ENCODE measurements at places on chromosomes 1 and 21.
A peak's percentile ranks its signal among the peaks of the same experiment; 100 is the strongest.

- peak; percentile 19 for DNase-seq
Observed at GRCh38 chr1:31637915-31638673, 6.6 kb downstream of the PEF1 start.

DNA sequence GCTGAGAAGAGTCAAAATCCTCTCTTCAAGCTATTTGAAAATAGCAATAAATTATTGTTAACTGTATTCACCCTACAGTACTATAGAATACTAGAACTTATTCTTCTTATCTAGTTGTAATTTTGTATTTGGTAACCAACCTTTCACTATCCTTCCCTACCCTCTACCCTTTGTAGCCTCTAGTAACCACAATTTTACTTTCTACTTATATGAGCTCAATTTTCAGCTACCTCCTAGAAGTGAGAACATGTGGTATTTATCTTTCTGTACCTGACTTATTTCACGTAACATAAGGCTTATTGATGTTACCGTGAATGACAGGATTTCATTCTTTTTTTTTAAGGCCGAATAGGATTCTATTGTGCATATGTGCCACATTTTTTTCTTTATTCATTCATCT lies 30.0 kb downstream of the ZC3H11B start:
- DNase-seq: no peak

- DNase-seq: peak; percentile 30
Observed at GRCh38 chr1:44031252-44032169, at the start of gene SLC6A9. TSS of gene SLC6A9 (minus strand) at chr1:44031462. CDS start at chr1:44024277, 7,185 bp downstream.

DNA sequence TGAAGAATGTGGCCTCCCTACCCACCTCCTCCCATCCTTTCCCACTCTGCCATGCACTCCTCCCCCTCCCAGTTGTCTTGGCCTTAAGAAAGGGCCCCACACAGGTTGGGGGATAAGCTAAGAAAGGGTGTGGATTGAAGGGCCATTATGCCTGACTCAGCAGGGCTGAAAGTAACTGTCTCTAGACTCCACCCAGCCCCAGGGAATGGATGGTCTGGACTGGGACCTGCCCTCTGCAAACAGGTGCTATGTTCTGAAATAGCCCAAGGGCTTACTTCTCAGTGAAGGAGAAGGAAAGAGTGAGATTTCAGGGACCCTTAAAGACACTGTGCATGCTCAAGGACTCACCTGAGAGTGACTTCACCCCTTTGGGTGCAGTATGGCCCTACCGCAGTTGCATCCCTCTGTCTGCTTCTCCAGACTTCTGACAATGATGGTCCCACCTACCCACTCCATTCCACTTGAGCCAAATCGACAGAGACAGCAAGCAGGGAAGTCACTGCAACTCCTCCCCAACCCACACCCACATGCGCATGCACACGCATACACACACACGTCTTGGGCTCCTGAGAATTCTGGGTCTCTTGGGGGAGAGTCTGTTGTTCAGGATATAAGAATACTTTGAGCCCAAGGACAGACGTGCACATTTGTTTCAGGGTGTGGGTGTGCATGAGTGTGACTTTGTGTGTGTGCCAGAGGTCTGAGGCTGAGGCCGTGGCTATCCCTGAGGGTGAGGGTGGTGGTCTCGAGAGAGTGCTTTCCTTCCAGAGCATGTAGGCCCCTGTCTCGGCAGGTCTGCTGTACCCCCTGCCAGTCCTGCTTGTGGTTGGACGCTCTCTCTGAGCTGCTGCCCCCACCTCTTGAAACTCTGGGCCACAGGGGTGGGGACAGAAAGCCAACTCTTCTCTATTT lies 231.9 kb downstream of the PTPRU start:
- no peak for DNase-seq

DNA sequence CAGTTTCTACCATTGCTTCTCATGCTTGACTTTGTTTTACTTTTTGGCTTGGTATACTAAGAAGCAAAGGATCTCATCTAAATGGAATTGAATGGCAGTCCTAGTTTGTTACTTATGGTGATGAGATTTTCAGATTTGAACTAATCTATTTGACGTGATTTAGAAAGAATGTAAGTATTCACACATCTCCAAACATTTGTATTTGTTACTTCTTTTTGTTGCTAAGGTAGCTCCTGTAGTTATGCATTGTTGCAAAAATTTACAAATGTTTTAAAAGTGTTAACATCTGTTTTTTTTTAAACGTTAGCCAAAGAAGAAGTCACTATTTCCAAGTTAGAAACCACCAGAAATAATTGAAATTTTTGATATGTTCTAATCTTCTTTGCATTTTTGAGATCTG lies 222.5 kb downstream of the RPS6KC1 start:
- no peak for DNase-seq

- DNase-seq: no peak
Observed at GRCh38 chr1:31976401-31976800, 37.3 kb upstream of the KHDRBS1 start.

DNA sequence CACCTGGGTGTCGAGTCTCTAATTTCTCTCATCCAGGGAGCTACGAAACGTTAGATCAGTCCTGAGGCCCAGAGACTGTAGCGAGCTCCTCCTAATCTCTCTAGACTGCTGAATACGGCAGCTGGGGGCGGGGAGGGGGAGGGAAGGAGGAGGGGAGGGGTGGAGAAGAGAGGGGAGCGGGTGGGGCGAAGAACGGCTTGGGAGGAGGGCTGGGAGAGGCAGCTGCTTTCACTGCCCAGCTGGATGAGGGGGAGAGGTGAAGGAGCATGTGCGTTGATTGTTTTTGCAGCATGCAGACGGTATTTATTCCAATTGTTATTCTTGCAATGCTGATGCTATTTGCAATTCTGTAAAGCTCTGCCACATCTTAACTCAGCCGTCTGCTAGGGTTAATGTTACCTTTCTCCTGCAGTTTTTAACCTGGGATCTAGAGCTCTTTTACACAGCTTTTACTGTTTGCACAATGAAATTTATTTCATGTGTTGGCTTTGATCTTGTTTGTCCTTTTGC lies 790 bp downstream of the DNAJC6 start:
- peak; percentile 80 for DNase-seq

DNA sequence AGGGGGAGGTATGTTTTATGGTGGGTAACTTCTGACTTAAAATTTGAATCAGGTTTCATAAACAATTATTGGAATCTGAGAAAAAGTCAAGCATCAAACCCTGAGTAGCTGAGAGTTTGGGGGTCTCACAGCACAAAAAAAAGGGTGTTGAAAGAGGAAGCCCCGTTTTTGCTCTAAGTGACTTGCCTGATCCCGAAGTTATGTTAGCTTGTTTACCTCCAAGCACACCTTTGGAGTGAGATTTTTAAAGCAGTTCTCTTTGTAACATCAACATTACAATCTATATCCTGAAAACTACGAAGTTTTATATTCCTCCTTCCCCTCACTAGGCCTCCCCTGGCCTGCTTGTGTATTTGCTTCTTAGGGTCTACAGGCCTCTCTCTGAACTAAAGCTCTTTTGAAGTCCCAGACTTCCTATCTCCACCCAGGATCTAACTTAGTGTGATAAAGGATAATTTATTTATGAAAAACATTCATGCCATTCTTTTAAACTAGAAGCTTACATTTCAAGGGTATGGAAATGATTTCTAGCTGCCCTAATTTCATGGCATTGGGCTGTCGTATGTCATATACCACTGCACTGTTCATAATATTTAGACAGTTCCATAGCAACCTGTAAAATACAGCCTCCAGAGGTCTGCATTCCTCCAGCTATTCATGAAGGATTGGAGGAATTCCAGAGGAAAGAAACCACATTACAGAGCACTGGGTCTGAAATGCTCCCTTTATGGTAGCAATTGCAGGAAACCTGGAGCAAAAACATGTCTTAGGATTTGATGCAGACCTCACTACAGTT lies 36.1 kb upstream of the RGS1 start:
- DNase-seq: no peak

- DNase-seq: no peak
Observed at GRCh38 chr1:21865609-21865942, 53.5 kb downstream of the LDLRAD2 start.

DNA sequence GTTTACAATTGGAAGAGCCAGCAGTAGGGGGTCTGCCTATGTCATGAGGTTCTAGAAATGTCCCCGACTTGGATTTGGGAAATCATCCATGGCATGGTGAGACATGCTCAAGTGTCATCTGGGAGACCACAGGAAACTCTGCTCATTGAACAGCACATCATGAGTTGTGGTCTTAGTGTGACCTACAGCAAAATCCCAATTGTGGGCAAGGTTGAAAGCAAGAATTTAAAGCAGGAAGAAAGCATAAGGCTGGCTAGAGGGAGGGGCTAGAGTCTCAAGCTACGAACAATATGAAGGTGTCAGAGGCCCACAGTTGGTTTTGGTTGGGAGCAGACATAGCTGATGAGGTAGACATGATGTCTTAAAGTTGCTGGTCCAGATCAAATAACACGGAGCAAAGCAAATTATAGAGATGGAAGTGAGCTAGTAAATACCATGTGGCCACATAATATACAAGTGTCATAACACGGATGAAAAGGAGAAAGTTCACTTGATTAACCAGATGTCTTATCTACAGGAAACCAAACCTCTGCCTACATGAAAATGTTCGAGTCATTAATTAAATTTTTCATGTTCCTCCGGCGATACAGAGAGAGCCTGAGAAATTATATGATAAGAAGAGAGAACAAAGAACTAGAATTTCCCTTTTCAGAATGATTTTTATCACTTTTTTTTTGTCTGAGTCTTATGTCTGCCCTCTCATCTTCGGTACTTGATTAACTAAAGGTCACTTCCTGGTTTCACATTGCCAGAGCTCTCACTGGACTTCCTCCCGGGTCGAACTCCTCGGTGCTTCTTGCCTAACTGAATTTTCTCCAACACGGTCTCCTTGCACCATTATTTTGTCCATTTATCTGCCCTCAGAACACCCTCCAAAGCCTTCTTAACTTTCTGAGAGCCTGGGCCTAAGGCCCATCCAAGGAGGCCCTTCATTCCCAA lies 67.5 kb upstream of the DUSP10 start:
- no peak for DNase-seq

DNA sequence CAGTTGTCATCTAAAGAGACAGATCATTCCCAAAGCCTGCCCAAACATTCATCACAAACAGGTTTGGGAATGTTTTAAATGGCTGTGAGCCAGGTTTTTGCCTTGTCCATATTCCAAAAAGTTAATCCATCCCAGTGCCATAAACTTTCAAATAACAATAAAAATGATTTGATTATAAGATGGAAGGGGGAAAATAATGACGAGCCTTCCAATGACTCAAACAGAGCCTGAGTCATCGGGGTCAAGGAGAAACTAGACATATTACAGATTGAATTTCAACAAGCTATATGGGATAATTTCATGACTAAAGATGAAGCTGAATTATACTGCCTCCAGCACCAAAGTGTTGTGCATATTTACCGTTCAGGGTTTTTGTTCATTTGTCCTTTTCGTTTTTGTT lies 195.8 kb upstream of the PKN2 start:
- DNase-seq: no peak

- no peak for DNase-seq
Observed at GRCh38 chr1:24641646-24642151, 1.4 kb upstream of the SRRM1 start.

DNA sequence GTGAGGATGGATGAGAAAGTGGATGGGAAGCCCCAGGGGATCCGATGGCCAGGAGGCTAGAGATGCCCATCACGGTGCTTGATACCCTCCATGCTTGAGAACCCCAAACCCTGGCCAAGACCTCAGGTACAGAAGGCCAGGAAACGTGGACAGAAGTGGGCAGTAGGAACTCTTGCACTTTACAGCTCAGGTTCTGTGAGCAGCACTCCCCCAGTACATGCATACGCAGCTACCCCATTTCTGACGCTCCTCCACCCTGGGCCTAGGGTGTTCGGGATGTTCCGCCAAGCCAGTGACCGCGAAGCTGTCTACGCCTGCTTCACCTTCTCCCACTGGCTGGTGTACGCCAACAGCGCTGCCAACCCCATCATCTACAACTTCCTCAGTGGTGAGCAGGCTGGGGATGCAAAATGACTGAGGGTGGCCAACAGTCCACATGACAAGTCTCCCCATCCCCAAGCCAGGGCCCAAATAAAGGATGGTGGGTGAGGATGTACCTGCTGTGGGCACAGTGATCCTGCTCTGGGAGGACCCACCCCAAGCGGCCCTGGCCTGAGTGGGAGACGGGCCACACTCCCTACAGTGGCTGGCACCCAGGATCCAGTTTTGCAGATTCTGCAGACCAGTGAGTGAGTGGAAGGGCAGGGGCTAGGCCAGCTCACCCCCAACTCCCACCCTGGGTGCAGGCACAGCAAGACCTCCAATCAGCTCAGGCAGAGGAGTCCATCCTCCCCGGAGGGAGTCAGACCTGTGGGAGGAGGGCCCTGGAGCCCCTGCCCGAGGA lies 7.4 kb downstream of the HCRTR1 start:
- no peak for DNase-seq

DNA sequence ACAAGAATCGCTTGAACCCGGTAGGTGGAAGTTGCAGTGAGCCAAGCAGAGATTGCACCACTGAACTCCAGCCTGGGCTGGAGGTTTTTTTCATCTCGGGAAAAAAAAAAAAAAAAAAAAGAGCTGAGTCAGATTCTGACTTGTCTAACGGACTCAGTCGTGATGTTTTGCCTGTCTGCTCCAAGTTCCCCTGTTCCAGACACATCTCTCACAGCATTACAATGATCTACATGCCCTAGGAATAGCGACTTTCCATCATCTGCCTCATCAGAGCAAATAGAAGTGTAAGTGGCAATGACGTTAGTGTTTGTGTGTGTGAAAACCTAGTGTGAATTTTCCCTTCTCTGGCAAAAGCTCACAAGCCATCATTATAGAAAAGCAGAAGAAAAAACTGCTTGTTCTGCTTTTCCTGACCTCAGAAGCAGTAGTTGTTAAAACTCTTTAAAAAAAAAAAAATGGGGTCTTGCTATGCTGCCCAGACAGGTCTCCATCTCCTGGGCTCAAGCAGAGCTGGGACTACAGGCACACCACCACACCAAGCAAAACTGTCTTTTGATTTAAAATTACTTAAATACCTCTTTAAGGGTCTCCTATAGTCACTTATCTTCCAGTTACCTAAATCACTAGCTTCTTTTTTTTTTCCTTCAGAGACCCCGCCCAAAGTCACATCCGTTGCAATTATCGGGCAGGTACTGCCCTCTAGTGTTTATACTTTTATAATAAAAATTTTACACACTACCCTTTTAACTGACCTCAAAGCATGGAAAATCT lies 37.3 kb downstream of the PLEKHO1 start:
- peak; percentile 76 for DNase-seq
